ENCODE measurements at places on chromosomes 16 and 17.

DNA sequence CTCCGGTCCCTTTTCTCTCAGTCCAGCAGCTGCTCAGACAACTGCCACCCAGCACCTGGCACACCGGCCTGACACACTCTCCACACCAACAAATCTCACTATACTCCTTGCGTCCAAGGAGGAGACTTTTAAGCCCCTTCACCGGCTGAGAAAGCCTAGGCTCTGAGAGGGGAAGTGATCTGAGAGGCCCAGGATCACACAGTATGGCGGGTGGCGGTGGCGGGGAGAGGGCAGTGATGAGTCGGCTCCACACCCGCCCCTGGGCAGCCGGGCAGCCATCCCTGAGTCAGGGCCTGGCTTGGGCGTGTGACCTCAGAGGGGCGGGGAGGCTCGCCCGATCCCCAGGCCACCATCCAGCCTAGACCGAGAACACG lies 569 bp downstream of the FLII start:
- DNase-seq = peak; percentile 90

DNA sequence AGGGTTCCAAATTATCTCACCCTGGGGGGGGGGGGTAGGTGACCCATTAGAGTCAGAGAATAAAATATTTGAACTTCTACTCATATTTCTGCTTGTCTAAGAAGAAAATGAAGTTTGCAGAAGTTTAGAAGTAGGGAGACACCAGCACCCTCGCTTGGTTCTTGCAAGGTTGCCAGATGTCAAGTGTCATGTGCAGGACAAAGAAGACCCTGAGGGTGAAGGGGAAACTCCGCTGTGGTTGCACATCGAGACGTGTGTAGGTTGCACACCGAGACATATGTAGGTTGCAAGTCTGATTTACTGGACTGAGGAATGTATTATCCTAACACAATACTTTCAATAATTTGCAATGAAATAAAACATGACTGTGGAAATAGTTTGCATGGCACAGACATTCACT lies 42.4 kb upstream of the IRF8 start:
- no peak for DNase-seq

DNA sequence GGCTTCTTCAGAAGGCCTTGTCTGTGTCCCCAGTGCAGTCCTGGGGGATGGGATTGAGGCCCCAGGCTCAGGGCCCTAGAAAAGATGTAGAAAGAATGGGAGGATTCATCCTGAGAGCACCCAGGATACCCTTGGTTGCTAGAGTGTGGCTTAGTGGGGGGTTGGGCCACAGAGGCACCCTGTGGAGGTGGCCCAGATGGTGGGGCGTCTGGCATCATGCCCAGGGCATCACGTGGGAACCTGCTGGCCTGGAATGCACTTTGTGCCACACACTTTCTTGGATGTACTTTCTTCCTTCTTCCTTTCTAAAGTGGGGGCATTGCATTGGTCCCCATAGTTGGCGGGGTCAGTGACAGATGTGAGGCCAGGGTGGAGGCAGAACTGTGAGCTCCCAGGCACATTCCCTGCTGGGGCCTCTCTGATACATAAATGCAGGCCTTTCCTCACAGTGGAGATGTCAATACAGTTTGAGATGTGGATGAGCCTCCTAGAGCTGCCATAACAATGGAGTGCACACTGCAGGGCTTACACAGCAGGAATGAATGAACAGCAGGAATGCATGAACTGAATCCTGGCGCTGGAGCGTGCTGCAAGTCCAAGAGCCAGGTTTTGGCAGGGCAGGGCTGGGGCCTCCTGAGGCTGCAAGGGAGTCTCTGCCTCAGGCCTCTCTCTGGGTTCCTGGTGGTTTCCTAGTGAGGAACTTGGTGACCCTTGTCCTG lies 43.3 kb downstream of the MGAT5B start:
- no peak for DNase-seq

DNA sequence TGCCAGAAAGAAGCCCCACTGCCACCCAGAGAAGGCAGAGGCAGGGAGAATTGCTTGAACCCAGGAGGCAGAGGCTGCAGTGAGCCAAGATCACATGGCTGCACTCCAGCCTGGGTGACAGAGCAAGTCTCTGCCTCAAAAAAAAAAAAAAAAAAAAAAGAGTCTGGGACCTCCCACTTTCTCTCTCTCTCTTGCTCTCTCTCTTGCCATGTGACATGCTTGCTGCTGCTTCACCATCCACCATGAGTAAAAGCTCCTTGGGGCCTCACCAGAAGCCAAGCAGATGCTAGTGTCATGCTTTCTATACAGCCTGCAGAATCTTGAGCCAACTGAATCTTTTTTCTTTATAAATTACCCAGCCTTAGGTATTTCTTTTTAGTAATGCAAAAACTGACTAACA lies 21.5 kb upstream of the SRSF1 start:
- no peak for DNase-seq

DNA sequence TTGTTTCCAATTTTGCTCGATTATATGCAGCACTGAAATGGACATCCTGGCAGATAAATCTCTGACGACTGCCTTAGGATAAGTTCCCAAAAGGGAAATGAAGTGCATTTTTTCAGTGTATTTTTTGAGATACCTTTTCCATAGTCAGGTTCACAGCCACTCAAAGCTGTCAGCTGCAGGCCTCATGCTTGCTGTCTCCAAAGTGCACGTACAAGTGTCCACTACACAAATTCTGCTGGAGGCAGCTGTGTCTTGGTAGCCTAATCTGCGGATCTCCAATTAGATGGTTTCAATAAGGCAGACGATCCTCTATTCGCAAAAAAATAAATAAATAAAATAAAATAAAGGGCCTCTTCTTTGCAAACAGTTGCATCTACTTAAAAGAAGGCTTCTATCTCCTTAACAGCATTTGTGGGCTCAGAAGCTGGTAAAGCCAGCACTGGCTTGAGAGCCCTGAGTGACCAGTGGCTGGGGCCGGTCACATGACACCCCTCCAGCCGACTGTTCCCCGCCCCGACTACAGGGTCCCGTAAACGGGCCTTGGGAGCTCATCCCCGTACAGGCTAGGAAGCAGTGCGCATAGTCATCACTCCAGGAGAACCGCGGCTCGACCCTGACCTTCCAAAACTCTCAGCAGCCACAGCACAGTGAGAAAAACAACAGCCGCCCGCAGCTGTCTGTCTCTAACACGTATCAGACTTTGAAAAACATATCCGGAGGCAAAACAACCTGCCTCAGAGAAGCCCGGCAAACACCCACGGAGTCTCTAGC lies 18.8 kb downstream of the RPH3AL start:
- DNase-seq = peak; percentile 31

GRCh38 chr17:62666801-62667591 lies 39.5 kb downstream of the MRC2 start:
- DNase-seq = no peak

GRCh38 chr17:5466295-5466694 lies 2.5 kb downstream of the DHX33 start:
- no peak for DNase-seq

DNA sequence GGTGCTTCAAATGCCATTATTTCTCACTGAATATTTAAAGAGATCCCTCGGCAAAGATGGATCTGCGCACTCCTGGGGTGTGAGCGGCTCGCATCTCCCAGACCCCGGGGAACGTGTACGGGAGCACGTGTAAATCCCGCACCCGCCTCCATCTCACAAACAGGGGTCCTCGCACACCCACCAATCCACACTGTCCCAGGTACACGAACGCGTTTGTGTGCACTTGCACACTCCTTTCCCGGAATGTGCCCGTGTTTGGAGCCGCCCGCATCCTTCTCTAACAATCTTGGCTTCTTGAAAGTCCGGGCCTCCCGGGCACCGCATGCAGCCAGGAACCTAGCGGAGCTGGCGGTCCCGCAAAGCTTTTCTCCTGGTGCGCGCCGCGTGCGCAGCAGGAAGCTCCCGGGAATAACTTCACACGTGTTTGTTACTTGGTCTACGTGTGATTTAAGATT lies 2.5 kb upstream of the SALL1 start:
- peak; percentile 55 for DNase-seq

DNA sequence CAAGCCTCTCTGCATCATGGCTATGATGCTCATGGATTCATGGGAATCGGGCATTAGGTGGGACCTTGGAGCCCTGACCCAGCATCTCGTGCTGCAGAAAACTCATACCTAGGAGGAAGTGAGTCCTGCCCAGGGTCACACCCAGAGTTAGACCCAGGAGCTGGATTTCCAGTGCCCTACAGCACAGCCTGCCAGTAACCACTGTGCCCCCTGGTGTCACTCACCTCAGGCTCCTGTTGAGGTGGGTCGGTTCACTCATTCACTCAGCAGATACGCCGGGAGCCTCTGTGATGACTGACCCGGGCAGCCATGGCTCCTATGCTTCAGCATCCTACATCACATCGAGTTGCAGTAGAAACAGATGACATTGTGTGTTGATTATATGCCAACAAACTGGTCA lies 143.4 kb downstream of the MSI2 start:
- DNase-seq = no peak

GRCh38 chr17:35660902-35661301 lies 70.5 kb upstream of the RASL10B start:
- no peak for DNase-seq

- no peak for DNase-seq
These were observed 42.6 kb downstream of the SOCS1 start for GRCh38 chr16:11213373-11213772.

DNA sequence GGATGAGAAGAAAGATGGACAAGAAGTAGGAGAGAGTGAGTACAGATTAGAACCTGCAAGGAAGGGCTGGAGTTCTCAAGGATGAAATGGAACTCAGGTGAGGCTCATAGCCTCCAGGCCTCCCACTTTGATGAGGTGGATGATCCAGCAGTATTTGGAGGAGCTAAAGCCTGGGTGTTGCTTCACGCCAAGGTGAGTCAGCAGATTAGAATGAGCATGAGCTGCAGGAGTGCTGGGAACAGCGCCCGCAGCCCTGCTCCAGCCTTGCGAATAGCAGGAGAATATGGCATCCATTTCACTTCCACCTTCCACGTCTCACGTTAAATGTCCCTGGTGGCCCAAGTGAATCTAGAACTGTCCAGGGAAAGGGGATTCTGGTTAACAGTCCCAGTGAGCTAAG lies 94.4 kb upstream of the CPHXL start:
- no peak for DNase-seq

DNA sequence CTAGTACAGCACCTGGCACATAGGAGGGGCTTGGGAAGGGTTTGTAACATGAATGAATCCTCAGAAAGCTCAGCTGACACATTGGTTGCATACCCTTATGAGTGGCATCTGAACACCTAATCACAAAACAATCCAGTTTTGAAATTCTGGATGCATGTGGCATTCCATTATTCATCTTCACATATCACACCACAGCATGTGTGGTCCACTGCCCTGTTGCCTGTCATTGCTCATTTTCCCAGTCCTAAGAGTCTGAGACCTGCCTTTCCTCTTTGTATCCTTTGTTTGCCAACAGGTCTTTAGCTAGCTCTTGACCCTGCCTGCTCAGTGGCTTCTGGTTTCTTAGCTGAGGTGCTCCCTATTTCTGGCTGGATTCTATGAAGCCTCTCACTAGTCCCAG lies 170.8 kb upstream of the ASIC2 start:
- peak; percentile 82 for DNase-seq

- peak; percentile 80 for DNase-seq
These were observed 9.0 kb downstream of the HLF start for GRCh38 chr17:55273579-55274354.

- peak; percentile 80 for DNase-seq
These were observed 271.5 kb downstream of the PHKB start for GRCh38 chr16:47732523-47733111.

GRCh38 chr16:57781741-57782606 lies 20.3 kb downstream of the KIFC3 start:
- peak; percentile 82 for DNase-seq

- no peak for DNase-seq
These were observed 62.9 kb upstream of the RCVRN start for GRCh38 chr17:9968008-9968407.

- peak; percentile 71 for DNase-seq
These were observed 204.1 kb upstream of the CIBAR2 start for GRCh38 chr16:85316321-85316919.

DNA sequence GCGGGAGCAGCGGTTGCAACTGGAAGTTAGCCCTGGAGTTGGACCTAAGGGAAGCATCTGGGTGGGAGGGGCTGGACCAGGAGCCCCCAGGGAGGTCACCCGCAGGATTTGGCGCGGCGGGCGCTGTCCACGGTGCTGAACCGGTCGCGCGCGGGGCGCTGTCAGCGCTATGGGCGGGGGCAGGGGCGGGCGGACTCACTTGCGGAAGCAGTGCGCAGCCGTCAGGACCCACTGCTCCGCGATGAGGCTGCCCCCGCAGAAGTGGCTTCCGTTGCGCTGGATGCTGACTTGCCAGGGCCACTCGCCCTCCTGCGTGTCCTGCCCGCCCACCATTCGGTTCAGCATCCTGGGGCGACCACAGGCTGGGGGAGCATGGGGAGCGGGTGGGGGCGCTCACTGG lies 4.5 kb downstream of the PRSS27 start:
- peak; percentile 47 for DNase-seq
